ENCODE measurements at places on chromosomes 6 and 20.

DNA sequence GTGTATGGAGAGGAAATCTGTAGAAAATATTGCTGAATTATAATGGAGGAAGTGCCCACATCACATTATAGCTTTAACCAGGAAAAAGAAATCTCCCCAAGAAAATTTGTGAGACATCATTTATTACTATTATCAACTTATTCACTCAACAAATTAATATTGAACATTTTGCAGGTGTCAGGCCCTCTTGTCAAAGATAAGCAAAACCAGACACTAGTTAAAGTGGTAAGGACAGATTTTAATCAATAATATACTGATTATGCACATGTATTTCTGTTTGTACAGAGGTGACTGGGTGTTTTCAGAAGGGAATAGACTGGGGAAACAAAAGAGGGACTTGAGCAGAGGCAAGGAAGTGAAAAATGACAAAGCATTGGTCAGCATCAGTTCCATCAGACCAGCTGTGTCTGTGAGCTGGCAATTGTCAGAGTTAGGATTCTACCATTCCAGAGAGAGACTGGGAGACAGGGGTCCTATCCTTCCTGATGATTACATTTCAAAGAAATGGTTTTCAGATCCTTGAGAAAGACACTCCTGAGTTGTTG lies 519.2 kb downstream of the UTRN start:
- no peak for DNase-seq

- no peak for DNase-seq
Observed at GRCh38 chr20:33859157-33859695, 48.1 kb downstream of the CHMP4B start.

GRCh38 chr20:55784036-55784435 lies 221.3 kb downstream of the CBLN4 start:
- DNase-seq: no peak

- no peak for DNase-seq
Observed at GRCh38 chr6:747028-747427, 54.1 kb upstream of the EXOC2 start.

DNA sequence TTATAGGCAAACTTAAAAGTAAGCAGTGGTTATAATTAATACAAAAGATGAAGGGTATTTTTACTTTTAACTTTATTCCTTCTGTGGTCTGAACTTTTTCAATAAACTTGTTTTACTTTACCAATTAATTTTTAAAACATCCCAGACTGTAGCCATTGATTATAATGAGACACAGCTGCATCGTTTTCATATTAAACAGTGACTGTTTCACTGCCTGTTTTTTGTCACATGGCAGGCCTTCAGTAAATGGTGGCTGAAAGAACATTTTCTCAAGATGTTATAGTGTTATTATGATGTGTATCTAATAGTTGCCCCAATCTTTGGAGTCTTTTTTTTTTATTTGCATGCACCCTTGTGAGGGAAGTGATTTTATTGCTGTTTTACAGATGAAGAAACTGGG lies 95.1 kb downstream of the PLCB4 start:
- no peak for DNase-seq

DNA sequence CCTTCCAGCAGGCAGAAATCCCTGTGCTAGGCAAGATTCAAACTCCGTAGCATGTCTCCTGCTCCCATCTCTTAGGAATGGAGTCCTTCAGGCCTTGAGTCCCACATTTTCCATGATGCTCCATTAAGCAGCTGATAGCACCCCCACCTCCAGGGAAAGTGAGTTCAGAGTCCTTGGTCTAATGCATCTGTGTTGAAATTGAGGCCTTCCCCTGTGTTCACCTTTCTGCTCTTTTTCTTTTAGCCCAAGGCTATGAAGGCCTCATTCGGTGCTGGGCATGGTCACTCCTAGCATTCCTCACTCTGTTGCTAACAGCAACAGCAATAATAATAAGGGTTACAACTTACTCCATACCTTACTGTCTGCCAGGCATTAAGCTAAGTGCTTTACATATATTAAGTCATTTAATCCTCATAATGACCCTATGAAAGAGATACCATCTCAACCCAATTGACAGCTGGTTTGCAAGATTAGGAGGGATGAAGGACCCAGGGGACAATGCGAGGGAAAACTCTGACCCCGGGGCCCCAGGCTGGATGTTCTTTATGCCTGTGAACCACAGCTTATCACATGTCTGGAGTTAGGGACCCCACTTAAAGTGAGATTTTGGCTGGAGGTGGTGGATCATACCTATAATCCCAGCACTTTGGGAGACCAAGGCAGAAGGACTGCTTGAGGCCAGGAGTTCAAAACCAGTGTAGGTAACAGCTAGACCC lies 17.5 kb upstream of the PANK2 start:
- no peak for DNase-seq

DNA sequence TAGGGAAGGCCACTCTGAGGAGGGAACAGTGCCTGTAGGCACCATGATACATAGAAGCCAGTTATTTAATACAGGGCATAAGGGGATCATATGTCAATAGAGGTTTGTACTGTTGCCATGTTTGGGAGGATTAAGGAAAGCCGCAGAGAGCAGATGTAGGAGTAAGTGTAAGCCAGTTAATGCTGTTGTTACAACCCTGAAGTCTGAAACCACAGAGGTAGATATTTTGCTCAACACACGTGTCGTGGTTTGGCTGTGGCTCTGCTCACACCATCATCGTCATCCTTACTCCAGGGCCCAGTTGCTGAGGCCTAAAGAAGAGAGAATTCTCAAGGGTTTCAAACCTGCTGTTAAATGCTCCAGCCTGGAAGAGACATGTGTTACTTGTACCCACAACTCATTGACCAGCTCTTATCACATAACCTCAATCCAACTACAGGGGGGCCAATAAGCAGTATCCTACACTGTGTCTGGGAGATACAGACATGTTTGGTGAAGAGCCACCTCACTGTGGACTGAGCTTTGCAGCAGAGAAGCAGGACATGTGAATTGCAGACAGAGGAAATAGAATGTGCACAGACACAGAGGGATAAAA lies 31.0 kb upstream of the PSMF1 start:
- no peak for DNase-seq

DNA sequence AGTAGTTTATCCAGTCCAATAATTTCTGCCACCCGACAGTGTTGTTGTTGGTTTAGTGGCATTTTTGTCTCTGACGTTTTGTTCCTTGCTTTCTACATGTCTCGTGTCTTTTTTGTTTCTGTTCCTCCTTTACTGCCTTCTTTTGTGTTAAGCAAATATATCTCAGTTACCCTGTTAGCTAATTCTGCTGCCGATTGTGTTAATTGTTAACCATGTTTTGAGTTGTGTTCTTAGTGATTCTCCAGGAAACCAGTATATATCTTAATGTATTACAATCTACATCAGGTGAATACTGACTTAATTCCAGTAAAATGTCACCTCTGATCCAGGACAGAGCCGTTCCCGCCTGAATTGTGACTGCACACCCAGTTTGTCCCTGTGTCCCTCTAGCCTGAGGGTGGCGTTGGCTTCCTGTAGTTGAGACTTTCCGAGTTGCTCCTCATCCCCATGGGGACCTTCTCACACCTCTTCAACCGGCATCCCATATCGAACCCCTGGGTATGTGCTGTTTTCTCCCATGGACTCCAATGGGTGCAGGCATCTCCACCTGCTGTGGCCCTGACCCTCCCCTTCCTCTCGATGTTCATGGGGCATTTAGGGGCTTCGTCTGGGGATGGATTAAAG lies 35.8 kb upstream of the BHLHE23 start:
- DNase-seq: no peak

DNA sequence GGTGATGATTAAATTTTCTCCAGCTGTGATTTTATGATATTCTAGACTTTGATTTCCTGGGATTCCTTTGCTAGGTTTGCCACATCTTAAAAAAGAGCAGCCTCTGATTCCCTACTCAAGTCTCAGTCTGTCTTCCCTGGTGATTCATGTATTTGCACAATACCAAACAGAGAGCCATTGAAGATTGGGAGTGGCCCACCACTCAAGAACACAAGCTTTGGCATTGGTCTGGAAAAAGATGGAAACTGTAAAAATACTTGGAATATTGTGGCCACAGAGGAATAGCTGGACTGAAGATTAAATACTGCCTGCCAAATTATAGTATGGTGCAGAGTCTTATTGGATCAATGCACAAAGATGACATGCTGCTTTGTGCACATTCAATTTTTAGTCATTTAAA lies 32.9 kb downstream of the PTCHD4 start:
- no peak for DNase-seq

DNA sequence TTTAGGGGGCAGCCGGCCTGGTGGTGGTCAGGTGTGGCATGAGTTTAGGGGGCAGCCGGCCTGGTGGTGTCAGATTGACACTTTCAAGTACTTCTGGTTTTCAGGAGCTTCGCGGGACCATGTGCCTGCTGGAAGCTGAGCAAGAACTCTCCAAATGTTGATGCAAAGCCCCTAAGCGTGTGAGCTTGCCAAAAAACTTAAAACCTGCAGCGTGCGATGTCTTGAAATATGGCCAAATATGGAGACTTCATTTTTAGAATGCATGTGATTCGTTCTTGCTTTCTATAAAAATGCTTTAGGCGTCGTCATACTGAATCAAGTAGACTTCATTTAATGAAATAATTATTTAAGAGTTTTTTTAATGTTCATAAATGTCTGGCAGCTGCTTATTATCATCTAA lies 149.4 kb downstream of the SMOC2 start:
- DNase-seq: no peak

- no peak for DNase-seq
Observed at GRCh38 chr6:137175868-137176245, 2.4 kb upstream of the IL22RA2 start.

DNA sequence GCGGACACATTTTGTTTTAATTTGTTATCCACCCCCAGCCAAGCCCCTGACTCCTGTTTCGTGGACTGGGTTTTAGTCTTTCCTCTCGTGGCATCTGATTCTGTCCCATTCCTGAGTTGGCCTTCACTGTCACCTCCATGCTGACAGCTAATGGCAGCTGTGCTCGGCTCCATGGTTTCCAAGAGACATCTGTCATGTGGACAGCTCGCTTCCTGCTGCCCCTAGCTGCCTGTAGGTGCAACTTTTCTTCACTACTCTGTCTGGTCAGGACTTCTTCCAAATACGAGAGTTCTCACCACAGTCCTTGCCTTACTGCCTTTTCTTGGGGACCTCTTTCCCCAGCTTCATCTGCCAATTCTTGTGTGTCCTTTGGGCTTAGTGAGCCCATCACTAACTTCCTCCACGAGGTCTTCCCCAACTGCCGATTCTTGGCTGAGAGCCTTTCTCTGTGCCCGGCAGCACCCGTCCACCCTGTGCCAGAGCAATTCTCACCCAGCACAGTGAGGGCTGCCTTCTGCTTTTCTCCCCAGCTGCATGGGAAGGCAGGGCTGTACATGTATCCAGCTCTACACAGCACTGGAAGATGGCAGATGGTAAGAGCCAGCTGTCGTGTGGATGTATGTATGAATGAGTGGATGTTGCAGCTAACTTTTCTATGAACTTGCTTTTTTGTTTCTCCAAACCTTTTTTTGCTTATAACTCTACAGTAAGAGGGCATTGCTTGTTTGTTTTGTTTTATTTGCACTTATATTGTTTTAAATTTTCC lies 140.4 kb downstream of the F13A1 start:
- no peak for DNase-seq

- DNase-seq: no peak
Observed at GRCh38 chr6:111057074-111057752, 30.1 kb upstream of the SLC16A10 start.

DNA sequence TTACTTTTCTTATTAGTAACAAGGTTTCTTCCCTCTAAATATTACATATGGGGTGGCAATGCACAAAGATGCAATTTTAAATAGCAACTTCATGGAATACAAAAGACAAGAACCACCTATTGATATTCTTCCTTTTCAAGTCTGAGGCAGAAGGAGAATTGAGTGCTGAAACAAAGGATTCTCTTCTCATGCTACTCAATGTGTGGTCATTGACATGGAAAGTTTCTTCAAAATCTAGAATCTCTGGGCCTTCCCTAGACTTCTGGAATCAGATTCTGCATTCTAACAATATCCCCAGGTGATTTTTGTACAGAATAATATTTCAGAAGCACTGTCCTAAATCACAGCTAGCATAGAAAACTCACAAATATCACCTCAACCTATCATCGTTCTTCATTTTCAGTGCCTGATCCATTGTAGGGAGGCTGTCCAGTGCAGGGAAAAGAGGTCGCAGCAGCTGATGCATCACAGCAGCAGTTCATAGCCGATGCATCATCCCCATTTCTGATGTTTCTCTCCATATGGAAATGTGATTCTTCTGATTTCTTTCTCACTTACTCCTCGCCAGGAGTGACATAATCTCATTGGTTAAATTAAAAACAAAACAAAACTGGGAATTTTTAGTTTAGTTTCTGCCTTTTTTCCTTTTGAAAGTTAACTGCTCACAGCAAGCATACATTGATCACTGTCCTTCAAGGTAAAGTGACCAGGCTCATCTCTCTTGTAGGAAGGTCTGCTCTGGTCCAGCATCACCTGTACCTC lies 139.5 kb upstream of the FAM83B start:
- no peak for DNase-seq

DNA sequence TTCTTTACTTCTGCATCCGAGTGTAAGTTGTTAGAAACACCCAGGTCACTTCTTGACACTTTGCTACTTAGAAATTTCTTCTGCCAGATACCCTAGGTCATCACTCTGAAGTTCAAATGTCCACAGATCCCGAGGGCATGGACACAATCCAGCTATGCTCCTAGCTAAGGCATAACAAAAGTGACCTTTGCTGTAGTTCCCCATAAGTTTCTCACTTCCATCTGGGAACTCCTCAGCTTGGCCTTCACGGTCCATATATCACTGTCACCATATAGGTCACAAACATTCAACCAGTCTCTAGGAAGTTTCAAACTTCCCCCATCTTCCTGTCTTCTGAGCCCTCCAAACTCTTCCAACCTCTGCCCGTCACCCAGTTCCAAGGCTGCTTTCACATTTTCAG lies 65.3 kb downstream of the IRF4 start:
- no peak for DNase-seq

DNA sequence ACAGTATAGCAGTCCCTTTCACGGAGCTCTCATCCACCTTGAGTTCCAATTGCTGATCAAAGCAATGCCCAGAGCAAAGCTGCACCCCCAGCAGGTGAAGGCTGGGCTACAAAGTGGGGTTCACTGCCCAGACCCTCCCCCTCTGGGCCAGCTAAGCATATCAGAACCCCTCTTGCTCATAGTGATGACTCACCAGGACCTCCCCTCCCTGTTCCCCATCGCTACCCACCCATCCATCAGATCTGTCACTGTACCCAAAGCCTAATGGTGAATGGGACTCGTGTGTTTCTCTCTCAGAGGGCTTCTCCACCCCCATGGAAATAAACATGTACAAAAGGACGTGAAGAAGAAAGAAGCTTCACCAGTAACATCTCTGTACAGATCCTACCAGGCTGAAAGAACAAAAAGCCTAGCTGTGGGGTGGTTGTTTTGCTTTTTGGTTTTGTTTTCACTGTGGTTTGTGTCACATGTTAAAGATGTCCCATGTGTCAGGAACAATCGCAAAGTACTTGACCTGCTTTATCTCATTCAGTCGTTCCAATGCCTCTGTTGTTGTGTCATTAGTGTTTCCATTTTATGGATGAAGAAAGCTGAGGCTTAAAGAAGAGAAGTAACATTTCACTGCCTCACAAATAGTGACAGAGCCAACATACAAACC lies 518.5 kb downstream of the CD83 start:
- DNase-seq: no peak

- no peak for DNase-seq
Observed at GRCh38 chr6:35149891-35150566, 8.9 kb upstream of the TCP11 start.

- no peak for DNase-seq
Observed at GRCh38 chr20:38021087-38021772, 12.0 kb downstream of the TTI1 start.

- DNase-seq: no peak
Observed at GRCh38 chr6:111848262-111848812, 24.9 kb downstream of the FYN start.
